ENCODE measurements at places on chromosomes 1 and 21.

GRCh38 chr1:157819215-157819614, 705 bp downstream of the FCRL1 start:
- no peak for DNase-seq

DNA sequence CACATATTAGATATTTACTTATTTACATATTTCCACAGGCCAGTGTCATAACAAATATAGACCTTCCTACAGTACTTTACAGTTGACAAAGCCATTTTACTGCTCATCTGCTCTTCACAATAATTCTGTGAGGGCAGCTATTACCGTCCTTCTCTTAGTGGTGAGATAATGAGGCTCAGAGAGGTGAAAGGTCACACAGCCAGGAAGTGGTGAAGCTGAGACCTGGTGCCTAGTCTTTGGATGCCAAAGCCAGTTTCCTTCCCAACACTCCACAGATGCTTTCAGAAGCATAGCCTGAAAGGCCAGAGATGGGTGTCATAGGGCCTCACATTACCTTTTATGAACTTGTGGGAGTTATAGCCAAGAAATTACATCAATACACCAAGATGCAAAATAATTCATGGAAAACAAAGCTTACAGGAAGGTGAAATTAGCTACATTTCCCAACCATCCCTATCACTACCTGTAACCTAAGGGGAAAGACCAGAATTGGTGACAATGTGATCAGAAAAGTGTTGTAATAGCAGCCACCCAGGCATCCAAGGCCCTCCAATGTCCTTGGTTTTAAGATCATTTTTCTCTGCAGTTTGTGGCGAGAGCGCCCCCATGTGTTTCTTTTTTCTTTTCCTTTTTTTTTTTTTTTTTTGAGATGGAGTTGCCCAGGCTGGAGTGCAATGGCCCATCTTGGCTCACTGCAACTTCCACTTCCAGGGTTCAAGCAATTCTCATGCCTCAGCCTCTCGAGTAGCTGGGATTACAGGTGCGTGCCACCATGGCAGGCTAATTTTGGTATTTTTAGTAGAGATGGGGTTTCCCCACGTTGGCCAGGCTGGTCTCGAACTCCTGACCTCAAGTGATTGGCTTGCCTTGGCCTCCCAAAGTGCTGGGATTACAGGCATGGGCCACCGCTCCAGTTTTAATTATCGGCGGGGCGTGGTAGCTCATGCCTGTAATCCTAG, 26.5 kb upstream of the RPL11 start:
- no peak for DNase-seq

- no peak for DNase-seq
Observed at GRCh38 chr1:27650171-27650538, 15.2 kb upstream of the FGR start.

DNA sequence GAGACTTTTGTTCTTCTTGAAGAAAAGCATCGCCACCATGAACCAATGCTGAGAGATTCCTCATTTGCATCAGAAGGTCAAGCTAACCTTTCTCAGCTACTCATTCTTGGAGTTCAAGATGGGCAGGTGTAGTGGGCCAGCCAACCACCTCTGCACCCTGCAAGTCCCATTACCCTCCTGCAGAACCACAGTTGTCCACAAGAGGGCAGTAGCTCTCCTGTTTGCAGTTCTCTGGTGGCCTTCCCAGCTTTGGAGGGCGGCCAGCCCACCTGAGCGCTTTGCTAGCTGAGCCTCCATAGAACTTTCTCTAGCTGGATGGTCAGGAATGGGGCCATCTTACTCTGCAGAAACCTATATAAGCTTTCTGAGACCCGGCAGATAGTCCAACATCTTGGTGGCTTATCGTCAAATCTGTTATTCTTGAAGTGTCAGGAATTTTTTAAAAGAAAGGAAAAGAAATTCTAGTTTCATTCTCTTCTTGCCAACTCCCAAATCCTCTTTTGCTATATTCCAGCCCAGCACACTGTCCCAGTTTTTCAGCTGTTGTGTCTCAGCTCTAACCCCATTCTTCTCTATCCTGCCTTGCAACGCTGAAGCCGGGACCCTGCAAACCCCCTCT, 11.0 kb upstream of the LMX1A start:
- peak; percentile 46 for DNase-seq

GRCh38 chr1:81032973-81033425, 767.7 kb upstream of the ADGRL2 start:
- DNase-seq = no peak

GRCh38 chr1:1624443-1625403, 7.2 kb upstream of the MMP23B start:
- DNase-seq = no peak

GRCh38 chr1:2981388-2981787, 39.9 kb upstream of the ACTRT2 start:
- DNase-seq = no peak

- no peak for DNase-seq
Observed at GRCh38 chr21:41772351-41773080, 5.7 kb upstream of the RIPK4 start.

DNA sequence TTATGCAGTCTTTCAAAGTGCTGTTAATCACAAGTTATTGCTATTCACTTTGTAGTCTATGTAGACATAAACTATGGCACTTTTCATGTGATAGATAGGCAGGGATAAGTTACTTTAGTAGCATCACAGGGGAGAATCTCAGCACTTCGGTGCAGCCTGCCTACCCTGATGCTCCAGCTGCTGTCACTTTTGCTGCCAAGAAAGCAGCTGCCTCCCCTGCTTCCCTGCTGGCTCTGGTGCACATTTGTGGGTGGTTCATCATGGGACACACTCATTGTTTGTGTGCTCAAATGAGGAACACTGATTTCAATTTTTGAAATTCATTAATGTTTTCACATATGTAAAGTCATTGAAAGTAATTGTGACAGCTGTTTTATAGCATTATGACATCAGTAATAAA, 272.6 kb downstream of the S1PR1 start:
- DNase-seq = peak; percentile 2

DNA sequence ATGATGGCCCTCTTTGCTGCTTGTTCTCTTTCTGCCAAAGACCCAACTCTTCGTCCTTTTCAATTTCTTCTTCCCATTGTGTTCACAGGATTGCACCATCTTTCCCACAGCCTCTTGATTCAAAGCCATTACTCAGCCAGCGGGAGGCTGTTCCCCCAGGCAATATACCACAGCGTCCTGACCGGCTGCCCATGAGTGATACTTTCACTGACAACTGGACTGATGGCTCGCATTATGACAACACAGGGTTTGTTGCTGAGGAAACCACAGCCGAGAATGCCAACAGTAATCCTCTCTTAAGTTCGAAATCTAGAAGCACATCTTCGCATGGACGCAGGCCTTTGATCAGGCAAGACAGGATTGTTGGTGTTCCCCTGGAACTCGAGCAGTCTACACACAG, 167.4 kb downstream of the LRRC40 start:
- no peak for DNase-seq

DNA sequence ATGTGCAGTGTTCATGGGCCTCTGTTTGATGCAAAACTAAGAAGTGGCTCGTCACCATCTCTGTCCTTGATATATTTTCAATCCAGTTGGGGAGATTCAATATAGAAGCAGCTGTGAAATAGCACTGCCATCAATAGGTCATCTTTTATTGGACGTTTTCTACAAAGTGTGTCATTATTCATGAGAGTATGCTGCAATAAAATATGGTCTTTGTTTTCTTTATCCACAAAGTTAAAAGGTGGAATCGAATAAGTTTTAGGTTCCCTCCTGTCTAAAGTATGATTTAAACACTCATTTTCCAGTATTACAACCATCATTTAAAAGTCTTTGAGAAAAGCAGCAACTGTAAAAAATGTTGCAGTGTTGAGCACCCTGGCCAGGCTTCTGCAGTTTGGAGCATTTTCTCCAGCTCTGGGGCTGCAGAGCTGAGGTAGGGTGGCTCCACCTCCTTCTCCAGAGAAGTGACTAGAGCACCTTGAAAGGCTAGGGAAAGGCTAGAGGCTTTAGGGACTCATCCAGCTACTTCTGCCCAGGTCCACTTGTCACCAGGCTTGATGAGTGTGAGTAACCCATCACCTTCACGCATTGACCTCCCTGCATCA, 56.5 kb upstream of the DNAH14 start:
- DNase-seq = no peak

DNA sequence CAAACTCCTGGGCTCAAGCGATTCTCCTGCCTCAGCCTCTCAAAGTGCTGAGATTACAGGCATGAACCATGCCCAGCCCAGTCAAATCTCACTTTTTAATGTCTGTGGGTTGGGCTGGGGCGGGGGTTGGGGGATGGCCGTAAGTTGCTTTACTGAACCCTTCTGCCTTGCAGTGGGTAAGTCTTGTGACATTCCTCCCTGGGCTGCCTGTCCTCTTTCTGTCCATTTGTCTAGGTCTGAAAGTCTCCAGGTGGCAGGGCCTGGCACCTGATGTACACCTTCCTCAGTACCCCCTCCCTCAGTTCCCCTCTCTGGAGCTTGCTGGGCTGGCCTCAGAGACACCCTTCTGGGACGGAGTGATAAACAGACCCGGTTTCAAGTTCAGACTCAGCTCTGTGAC, 13.3 kb downstream of the ZNF362 start:
- no peak for DNase-seq

All from nucleus accumbens (tissue), 56 donors.